ENCODE measurements at places on chromosomes 3 and 15. TPM values are rescaled to one million over a fixed set of nuclear protein-coding genes. Genes with fewer than 3 reads are reported as not detected.

- H3K36me3 ChIP-seq, result no peaks in the 10 kb centered on the region
- no peak overlapping the region for H3K27ac ChIP-seq
- no peak for DNase-seq
- no peaks in the 10 kb centered on the region for H3K4me1 ChIP-seq
- peaks cover 1% of the 10 kb centered on the region for H3K27me3 ChIP-seq
Observed at GRCh38 chr3:71464613-71465012, 118.9 kb downstream of the FOXP1 start.

GRCh38 chr15:33198541-33198940, 4.0 kb upstream of the FMN1 start:
- DNase-seq, result no peak
- H3K36me3 ChIP-seq, result no peaks in the 10 kb centered on the region
- no peak overlapping the region for H3K4me3 ChIP-seq
- H3K27ac ChIP-seq, result no peak overlapping the region

DNA sequence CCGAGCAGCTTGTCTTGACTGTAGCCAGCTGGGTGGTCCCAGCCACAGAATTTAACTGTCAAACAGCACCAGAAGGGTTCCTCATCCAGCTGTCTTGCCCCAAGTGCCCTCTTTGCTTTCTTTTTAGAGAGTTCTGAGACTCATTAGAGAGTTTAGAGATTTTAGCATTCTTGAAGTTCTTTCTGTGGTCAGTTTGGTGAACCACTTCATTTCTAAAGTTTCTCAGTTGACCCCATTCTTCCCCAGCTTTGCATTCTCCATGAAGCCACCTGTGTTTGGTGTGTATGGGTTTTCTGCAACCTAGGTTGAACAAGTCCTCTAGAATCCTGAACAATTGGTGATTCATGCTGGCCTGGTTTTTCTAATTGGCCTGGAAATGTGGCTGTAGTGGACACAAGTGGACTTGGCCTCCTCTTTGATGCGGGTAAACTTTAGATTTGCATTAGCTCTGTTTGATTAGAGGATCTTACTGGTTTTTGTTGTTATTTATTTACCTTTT, 33.7 kb downstream of the FLNB start:
- H3K27me3 ChIP-seq, result no peaks in the 10 kb centered on the region
- DNase-seq, result peak; percentile 88
- no peaks in the 10 kb centered on the region for H3K36me3 ChIP-seq
- H3K4me1 ChIP-seq, result peaks cover 56% of the 10 kb centered on the region
- no peak overlapping the region for H3K4me3 ChIP-seq
- peak overlapping the region; percentile 34 for H3K27ac ChIP-seq

- no peaks in the 10 kb centered on the region for H3K4me1 ChIP-seq
- H3K27ac ChIP-seq, result no peak overlapping the region
- no peaks in the 10 kb centered on the region for H3K27me3 ChIP-seq
Observed at GRCh38 chr15:28125673-28126651, 26.8 kb upstream of the OCA2 start.

DNA sequence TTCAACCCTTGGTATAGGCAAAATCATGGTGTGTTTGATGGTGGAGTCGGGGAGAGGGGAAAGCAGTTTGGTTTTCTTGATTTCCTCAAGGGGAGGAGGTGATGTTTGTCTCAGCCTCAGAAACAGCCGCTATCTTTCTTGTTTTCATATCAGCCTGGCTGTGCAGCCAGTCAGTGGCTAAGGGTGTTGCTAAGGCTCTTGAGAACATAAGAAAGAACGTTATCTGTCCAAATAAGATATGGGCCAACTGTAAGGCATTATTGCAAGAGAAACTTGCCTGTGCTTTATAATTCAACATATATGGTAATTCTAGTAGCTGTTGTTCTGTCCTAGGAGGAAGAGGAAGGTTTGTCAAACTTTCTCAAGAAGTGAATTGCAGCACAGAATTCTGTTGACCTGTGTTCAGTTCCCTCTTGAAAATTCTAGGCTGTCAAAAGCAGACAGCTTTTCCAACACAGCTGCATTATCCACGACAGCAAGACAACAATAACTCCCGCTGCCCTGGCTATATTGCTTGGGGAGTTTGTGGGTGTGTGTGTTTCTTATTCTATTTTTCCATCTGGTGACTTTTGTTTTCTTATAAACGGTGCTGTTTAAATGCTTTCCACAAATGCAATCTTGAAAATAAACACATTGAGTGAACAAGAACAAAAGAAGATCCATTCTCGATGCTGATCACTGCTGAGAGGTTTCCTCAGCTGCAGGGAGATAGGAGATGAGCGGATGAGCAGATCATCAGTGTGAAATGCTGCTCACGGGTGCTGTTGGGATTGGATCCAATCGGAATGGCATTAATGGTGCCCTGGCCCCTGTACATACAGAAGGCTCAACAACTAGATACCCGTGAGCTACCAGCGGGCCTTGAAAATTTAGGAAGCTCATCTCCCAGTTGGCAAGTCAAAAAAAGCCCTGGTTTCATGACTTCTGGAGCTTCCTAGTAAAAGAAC, 90.8 kb upstream of the TNFAIP8L3 start:
- no peaks in the 10 kb centered on the region for H3K36me3 ChIP-seq
- no peak overlapping the region for H3K4me3 ChIP-seq
- H3K27me3 ChIP-seq, result no peaks in the 10 kb centered on the region
- no peak for DNase-seq
- H3K27ac ChIP-seq, result no peak overlapping the region
- no peaks in the 10 kb centered on the region for H3K4me1 ChIP-seq

- H3K4me3 ChIP-seq, result no peak overlapping the region
- no peaks in the 10 kb centered on the region for H3K27me3 ChIP-seq
- H3K4me1 ChIP-seq, result no peaks in the 10 kb centered on the region
- no peaks in the 10 kb centered on the region for H3K36me3 ChIP-seq
Observed at GRCh38 chr15:33985751-33986150, 17.5 kb downstream of the CHRM5 start.

- H3K27ac ChIP-seq, result no peak overlapping the region
- no peaks in the 10 kb centered on the region for H3K4me1 ChIP-seq
- H3K36me3 ChIP-seq, result no peaks in the 10 kb centered on the region
Observed at GRCh38 chr15:39269352-39269751, 311.5 kb upstream of the THBS1 start.

GRCh38 chr15:41323611-41324010, 8.8 kb downstream of the OIP5 start:
- H3K27me3 ChIP-seq, result no peaks in the 10 kb centered on the region
- H3K36me3 ChIP-seq, result no peaks in the 10 kb centered on the region
- H3K27ac ChIP-seq, result no peak overlapping the region
- peaks cover 3% of the 10 kb centered on the region for H3K4me1 ChIP-seq
- H3K4me3 ChIP-seq, result no peak overlapping the region
- no peak for DNase-seq

- H3K4me3 ChIP-seq, result no peak overlapping the region
- no peaks in the 10 kb centered on the region for H3K36me3 ChIP-seq
- DNase-seq, result peak; percentile 59
- peaks cover 10% of the 10 kb centered on the region for H3K4me1 ChIP-seq
- H3K27me3 ChIP-seq, result no peaks in the 10 kb centered on the region
- no peak overlapping the region for H3K27ac ChIP-seq
Observed at GRCh38 chr3:118813472-118813871, 221.2 kb downstream of the IGSF11 start.

GRCh38 chr3:98521897-98522543, 682 bp downstream of the CLDND1 start:
- no peak for DNase-seq
- H3K27me3 ChIP-seq, result no peaks in the 10 kb centered on the region
- peak overlapping the region; percentile 82 for H3K4me3 ChIP-seq
- H3K27ac ChIP-seq, result peak overlapping the region; percentile 85
- no peaks in the 10 kb centered on the region for H3K36me3 ChIP-seq
- H3K4me1 ChIP-seq, result peaks cover 13% of the 10 kb centered on the region

DNA sequence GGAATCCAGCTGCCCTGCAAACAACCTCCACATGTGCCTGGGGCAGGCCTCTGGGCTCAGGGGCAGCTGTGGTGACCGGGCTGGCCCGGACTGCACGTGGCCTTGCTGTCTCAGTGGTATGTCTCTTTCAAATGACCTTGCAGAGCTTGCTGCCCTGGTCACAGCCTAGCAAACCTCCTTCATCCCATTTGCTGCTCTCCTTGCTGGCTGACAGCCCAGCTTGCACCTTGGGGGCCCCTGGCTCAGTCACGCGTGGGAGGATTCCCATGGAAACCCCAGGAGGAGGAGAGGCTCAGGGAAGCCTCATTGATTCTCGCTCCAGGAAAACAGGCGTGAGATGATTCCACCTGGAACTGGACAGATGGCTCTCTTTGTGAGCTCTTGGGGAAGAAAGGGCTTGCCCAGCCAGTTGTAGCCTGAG, 5.6 kb downstream of the SPSB4 start:
- H3K4me1 ChIP-seq, result no peaks in the 10 kb centered on the region
- H3K4me3 ChIP-seq, result no peak overlapping the region
- no peaks in the 10 kb centered on the region for H3K36me3 ChIP-seq
- no peak for DNase-seq
- no peak overlapping the region for H3K27ac ChIP-seq
- H3K27me3 ChIP-seq, result peaks cover 5% of the 10 kb centered on the region

Gene CTXN2
- polyA plus RNA-seq, result not detected

Gene UQCRC1
- 381 TPM for polyA plus RNA-seq

Gene AP3B2
- polyA plus RNA-seq, result 0.16 TPM

Gene PRR23A
- polyA plus RNA-seq, result not detected

Measured in GM12878 (cell line).